ENCODE measurements at places on chromosomes 12 and 14. TPM values are rescaled to one million over a fixed set of nuclear protein-coding genes. Genes with fewer than 3 reads are reported as not detected.

PTPRQ gene
- not detected for total RNA-seq

CHGA gene
- total RNA-seq: not detected

DNAJC22 gene
- total RNA-seq: not detected

NID2 gene
- not detected for total RNA-seq

TSPAN11 gene
- total RNA-seq: not detected

ASCL1 gene
- not detected for total RNA-seq

NFE2 gene
- not detected for total RNA-seq

- no peak for DNase-seq
Observed at GRCh38 chr12:51862947-51863346, 14.4 kb upstream of the FIGNL2 start.

GRCh38 chr12:85836197-85837090, at the start of gene RASSF9:
Gene RASSF9 (minus strand): TSS chr12:85836409. CDS start chr12:85836201, 208 bp downstream.
- no peak for DNase-seq

DNA sequence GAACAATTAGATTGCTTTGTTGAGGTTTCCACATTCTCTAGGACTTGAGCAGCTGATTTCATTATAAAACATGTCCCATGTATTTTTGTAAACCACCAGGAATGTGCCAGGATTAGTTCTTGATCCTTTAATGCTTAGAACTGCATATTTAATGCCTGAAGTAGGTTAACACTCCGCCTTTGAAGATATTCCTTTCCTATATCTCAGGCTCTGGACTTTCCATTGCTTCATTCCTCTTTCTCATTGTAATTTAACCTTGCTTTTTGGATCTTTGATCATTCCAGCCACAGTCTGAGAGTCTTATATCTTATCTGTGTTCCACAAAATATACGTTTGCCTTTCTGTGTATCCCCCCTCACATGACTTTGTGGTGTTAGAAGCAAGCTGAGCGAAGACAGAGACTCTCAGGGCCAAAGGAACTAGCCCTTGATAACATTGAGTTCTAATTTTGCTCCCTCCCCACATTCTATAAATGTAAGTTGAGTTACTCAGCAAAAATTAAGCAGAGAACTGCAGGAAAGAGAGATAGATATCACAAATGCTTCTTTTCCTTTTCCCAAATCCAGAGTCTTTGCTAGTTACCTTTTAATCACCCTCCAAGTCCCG, 2.4 kb upstream of the CLEC1B start:
- DNase-seq: no peak

DNA sequence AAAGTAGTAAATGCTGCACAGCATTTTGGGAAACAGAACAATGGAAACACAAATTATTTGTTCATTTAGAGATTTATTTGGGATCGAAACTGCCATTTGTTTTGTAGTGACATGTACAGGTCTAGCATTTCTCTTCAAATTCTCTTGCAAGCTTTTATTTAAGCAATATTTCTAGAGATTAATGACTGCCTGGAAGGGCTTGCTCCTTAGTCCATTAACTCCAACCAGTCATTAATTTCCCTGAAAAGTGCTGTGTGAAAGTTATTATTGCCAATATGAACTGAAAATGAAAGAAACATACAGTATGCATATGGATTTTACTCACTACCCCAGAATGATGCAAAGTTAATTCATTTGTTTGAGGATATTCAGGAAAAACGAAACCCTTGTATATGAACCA, 1349.6 kb upstream of the FLRT2 start:
- no peak for DNase-seq

GRCh38 chr12:106066726-106067325, 71.9 kb downstream of the NUAK1 start:
- no peak for DNase-seq

DNA sequence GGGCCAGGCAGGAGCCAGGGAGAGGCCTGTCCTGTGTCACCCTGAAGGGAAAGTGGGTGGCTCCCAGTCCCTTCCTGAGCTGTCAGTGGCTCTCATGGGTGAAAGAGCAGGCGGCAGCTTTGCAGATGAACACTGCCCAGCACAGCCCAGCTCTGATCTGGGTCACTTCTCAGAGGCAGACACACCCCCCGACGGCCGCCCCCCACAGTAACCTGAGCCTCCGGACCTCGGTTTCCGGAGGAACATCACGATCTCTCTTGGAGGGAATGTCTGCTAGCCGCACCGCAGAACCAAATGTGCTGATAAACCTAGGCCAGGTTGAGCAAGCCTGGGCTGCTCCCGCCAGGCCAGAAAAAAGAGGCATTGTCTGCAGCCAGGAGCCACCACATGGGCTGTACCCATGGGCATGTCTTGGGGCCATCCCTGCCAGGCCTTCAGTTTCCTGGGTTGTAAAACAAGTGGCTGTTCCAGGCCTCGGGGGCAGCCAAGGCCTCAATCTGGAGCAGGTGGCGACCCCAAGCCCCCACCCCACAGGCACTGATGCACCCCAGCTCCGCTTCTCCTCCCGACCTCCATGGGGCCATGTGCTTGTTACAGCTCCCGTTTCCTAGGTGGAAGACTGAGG, 57.6 kb downstream of the NCOR2 start:
- DNase-seq: no peak

- no peak for DNase-seq
Observed at GRCh38 chr14:51680031-51680430, 28.3 kb downstream of the FRMD6 start.

DNA sequence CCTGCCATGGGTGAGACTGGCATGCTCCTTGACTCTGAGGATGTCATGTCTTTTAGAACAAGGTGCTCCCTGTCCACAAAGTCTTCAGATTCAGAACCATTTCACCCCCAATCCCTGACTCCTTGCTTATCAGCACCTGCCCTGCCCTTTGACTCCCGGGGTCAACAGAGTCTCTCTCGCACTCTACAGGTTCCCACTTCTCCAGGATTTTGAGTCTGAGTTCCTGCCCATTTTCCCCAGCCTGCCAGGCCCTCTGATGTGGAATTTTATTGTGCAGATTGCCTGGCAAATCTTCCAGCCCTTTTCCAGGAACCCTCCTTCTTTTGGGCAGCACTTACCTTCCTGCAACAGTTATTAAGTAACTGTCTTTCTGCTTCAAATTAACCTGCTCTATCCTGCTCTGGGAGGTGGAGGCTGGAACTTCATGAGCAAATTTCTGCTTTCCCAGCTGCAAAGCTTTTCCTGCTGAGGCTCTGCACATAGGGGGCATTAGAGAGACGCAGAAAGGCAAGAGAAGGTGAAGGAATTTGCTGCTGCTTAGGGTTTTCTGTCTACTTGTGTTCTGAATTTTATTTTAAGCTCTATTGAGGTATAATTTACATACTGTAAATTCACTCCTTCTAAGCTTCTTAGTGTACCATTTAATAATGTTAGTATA, 259.1 kb downstream of the PCNX1 start:
- no peak for DNase-seq

DNA sequence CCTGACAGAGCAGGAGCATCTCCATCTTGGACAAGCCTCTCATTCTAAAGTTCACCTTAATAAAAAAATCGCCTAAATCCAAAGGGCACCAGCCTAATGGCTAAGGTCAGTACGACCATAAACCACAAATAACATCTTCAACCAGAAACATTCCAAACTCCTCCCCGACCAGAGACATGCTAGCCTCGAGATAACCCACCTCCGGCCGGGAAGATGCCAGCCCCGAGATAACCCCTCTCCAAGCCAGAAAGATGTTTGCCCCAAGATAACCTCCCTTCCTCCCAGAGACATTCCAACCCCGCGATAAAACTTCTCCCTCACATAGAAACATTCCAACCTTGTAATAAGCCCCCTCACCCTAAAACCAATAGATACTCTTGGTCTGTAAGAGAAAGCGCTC, 86.8 kb upstream of the PKP2 start:
- DNase-seq: no peak

DNA sequence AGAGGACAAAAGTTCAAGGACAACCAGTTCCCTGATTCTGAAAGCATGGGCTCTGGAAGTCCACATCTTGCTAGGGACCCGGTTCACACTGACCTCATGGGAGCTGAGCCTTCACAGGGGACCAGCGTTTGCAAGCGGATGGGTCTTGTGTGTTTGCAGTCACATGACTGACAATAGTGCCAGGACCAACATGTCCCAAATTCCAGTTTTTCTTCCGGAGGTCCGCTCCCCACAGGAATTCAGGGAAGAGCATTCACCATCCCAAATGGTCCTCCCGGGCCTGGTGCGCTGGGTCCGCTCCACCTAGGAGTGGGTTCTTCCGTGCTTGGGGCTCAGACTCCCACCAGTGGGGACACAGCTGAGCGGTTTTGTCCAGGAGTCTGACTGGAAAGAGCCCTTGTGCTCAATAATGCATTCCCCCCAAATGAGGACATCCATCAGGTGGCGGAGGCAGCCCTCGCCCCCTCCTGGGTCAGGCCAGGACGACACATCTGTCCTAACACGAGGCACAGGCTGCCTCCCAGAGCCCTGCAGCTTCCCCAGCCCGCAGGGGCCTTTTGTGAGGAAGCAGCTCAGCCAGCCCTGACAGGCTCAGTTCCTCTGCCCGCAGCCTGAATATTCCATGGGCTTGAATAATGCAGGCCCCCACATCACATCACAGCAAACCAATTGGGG, 91.8 kb upstream of the BCL11B start:
- no peak for DNase-seq

DNA sequence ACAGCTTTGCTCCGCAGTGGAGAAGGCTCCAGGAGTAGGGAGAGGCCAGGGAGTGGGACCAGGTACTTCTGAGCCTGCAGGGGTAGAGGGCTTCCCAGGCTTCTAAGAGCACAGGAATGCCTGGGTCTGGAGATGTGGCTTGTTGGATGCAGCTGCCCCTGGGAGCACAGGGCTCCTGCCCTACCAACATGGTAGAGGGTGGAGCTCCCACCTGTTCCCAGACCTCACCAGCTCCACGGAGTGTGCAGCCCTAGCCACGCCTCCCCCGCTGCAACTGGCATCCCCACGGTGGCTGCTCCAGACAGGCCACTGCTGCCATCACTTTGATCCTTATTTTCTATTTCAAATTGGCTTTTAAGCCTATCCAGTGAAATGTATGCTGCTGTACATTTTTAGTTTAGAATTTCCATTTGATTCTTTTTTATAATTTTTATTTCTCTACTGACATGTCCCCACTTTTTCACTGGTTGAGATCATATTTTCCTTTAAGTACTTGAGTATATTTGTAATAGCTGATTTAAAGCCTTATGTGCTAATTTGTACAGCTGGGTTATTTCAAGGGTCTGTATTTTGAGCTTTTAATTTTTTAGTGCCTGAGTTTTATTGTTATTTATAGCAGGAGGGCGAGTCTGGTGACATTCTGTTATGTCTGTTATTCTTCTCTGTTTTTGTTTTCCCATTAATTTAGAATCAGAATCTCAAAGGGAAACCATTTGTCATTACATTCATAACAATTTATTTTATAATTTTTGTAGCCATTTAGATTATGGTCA, 78.0 kb downstream of the DERA start:
- DNase-seq: no peak

DNA sequence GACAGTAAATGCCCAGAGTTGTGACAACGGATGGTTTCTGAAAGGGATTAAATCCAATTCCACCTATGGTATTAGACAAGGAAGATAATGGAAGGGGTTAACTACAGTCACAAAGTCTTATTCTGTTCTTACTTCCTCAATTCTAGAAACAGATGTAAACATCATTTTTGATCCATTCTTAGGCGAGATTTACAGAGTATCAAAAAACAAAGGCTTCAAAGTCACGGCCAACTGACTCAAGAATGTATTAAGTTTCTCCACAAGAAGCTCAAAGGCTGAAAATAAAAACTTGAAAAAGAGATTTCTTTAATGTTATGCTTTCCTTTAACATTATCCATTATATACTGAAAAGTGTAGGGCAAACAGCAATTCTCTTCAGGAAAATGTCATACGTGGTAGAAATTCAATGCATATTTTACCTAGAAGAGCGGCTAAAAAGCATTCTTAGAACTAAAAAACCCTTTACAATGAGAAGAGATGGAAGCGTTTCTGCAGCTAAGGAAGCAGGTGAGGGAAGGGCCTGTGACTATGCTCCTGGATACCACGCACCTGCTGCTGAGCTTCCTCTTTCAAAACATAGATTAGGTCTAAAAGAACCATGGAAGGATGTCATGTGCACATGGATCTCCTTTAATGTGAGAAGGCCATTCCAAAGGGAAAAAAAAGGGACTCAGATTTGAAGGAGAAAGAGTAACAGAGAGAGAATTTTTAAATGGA, 185.8 kb downstream of the STXBP6 start:
- no peak for DNase-seq

- DNase-seq: no peak
Observed at GRCh38 chr12:80567401-80567800, 123.4 kb downstream of the PTPRQ start.

DNA sequence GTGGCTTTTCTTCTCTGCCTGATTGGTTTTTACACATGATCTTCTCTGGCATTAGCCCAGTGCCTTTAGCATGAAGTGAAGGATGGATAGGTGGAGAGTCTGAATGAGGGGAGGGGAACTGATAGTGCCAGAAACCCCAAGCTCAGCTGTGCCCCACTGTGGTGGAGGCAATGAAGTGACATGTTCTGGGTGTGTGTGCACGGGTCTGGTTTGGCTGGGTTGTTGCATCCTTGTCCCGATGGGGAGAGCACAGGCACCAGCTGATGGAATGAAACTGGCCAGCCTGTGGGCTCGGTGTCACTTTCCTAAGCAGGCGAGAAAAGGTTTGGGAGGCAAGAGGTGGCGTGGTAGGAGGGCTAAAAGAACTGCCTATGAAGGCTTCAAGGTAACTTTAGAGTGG, 65.3 kb downstream of the CACNA1C start:
- no peak for DNase-seq

- no peak for DNase-seq
Observed at GRCh38 chr12:10243818-10244520, 31.3 kb downstream of the GABARAPL1 start.

GRCh38 chr12:66197495-66197921, 8.5 kb downstream of the IRAK3 start:
- DNase-seq: no peak

DNA sequence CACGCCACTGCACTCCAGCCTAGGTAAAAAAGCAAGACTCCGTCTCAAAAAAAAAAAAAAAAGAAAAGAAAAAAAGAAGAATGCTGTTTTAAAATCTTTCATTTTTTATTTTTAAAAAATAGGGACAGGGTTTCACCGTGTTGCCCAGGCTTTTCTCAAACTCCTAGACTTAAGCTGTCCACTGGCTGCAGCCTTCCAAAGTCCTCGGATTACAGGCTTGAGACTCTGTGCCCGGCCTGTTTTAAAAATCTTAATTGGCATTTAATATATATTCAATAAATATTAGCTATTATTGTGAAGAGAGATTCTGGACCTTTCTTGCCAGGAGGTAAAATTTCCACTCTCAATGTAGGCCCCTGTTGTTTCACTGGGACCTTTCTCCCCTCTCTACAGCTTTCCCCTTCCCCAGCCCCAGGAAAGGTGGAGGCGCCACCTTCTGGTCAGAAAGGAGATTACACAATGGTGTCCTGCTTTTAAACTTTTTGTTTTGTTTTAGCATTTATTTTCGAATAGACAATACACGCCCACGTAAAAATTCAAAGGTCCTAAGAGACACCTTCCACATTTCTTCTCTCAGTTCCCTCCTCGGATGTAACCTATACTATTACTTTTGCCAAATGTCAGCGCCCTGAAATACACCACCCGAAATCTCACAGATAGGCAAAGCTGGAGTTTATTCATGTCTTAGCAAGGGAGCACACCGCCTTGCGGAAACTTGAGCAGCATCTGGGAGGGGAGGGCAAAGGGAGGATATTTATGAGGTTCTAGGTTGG, 23.8 kb upstream of the PHC1 start:
- peak; percentile 52 for DNase-seq
